ENCODE measurements at places on chromosomes 4 and X. TPM values are rescaled to one million over a fixed set of nuclear protein-coding genes. Genes with fewer than 3 reads are reported as not detected.

The PLXNA3 gene
- total RNA-seq: 4.3 TPM

- no peaks in the 10 kb centered on the region for H3K27me3 ChIP-seq
- no peaks in the 10 kb centered on the region for H3K36me3 ChIP-seq
- no peak overlapping the region for H3K4me3 ChIP-seq
- no peaks in the 10 kb centered on the region for H3K4me1 ChIP-seq
- no peak overlapping the region for H3K27ac ChIP-seq
These were observed 33.3 kb upstream of the H2AZ1 start for GRCh38 chr4:99983289-99983943.

The ZMAT1 gene
- total RNA-seq: not detected

DNA sequence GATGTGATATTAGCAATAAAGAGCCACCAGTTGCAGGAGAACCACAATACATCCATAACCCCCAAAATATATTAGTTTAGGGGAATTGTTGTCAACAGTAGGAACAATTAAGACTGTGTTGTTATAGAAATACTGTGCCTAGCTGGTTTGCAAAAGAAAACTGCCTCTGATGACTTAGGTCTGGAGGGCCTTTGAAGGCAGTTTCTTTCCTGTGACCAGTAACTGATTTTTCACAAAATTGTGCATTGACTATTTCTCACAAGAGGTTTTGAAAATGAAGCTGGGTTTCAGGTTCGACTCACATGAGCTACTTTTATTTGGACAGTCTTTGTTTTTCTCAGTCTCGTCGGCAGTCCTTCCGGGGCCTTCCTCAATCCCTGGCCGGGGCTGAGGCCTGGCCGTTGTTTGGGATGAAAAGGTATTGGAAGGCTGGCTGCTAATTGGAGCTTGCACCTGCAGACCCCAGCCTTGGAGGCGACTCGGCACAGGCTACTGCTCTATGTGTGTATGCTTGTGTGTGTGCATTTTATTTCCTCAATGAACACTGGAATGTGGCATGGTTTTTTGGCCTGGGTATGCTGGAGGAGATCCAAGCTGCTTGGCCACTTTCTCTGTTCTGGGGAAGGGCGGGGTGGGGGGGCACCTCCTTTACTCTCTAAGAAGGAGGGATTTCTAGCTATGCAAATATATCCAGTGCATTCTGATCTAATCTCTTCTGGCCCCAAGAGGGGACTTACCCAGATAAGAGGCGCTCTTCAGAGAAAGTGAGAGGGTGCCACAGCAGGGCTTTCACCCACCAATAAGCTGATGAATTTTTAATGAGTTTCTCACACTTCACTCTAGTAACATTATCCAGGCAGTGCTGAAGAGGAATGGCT is 49.5 kb upstream of the LNX1 start:
- H3K27me3 ChIP-seq: no peaks in the 10 kb centered on the region
- no peak for DNase-seq
- no peaks in the 10 kb centered on the region for H3K36me3 ChIP-seq

DNA sequence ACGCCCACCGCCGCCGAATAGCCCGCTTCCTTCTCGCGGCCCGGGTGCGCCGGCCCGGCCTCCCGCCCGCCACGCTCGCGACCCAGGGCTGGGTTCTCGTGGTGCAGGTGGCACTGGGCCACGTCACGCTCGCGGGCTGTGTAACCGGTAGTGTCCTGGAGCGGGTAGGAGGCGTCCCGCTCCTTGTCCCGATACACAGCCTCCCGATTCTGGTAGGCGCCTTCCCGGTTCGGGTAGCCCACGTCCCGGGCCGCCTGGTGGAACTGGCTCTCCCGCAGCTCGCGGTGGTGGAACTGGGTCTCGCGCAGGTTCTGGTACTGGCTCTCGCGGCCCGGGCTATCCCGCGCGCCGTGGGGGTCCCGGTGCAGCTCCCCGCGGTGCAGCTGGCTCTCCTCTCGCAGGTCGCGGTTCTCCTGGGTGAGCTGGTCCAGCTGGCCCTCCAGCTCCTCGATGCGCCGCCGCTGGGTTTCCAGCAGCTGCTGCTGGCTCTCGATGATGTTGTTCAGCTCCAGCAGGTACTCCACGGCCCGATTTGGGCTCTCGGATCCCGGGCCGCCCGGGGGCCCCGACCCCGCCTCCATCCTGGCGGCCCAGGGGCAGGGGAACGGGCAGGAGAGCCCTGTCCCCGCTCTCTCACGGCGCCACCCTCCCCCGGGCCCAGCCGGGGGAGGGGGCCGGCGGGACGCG is 39.3 kb upstream of the IQSEC2 start:
- H3K36me3 ChIP-seq: no peaks in the 10 kb centered on the region
- no peaks in the 10 kb centered on the region for H3K4me1 ChIP-seq
- peaks cover 59% of the 10 kb centered on the region for H3K27me3 ChIP-seq
- H3K27ac ChIP-seq: no peak overlapping the region
- H3K4me3 ChIP-seq: peak overlapping the region; percentile 61

The NDNF gene
- total RNA-seq: under 0.01 TPM

GRCh38 chrX:68464796-68465195 is 31.5 kb upstream of the OPHN1 start:
- no peaks in the 10 kb centered on the region for H3K36me3 ChIP-seq
- H3K27me3 ChIP-seq: no peaks in the 10 kb centered on the region
- no peak for DNase-seq
- H3K27ac ChIP-seq: no peak overlapping the region
- no peaks in the 10 kb centered on the region for H3K4me1 ChIP-seq

DNA sequence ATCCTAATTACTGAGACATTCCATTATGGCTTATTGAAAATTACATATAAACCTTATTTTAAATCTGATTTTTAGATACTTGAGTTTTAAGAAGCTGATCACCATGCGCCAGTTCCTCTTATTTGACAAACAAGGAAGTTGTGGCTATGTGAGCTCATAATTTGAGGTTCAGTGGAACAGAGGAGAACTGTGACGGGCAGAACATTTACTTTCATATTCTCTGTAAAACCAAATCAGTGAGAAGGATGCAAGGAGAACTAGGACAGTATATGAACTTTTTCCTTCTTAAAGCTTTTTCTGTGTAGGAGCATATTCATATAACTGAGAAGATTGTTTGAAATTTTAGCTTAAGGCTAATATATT is 25.3 kb downstream of the STIM2 start:
- H3K4me1 ChIP-seq: no peaks in the 10 kb centered on the region
- H3K27ac ChIP-seq: no peak overlapping the region
- no peaks in the 10 kb centered on the region for H3K27me3 ChIP-seq
- no peak for DNase-seq

The HEPH gene
- total RNA-seq: 23.5 TPM

The SPATA4 gene
- 0.28 TPM for total RNA-seq

DNA sequence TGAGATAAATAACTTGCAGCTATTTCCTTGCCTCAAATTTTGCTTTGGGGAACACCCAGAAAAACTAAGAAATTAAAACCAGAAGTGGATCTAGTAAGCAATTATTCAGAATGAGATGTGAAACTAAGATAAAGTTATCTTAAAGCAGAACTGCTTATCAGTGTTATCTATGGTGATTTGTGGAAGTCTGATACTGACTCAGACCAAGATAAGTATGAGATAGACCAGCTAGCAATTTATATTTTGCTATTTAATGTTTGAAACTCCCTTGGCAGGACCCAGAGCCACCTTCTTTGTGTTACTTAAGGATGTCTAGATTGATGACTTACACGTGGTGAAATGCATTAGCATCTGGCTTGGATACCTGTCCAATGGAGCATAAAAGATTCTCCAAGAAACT is 368.1 kb downstream of the EPHA5 start:
- no peak overlapping the region for H3K27ac ChIP-seq
- no peak for DNase-seq
- no peaks in the 10 kb centered on the region for H3K27me3 ChIP-seq
- H3K4me3 ChIP-seq: no peak overlapping the region

- DNase-seq: no peak
- no peaks in the 10 kb centered on the region for H3K36me3 ChIP-seq
- no peaks in the 10 kb centered on the region for H3K27me3 ChIP-seq
- no peak overlapping the region for H3K4me3 ChIP-seq
- no peak overlapping the region for H3K27ac ChIP-seq
These were observed 17.0 kb upstream of the ADGRA3 start for GRCh38 chr4:22532896-22533295.

GRCh38 chr4:12360391-12360790 is 931.7 kb upstream of the HS3ST1 start:
- H3K27ac ChIP-seq: no peak overlapping the region
- no peaks in the 10 kb centered on the region for H3K4me1 ChIP-seq
- H3K36me3 ChIP-seq: no peaks in the 10 kb centered on the region
- no peaks in the 10 kb centered on the region for H3K27me3 ChIP-seq

GRCh38 chrX:24542756-24543155 is 77.7 kb downstream of the PDK3 start:
- H3K27me3 ChIP-seq: peaks cover 2% of the 10 kb centered on the region
- no peaks in the 10 kb centered on the region for H3K36me3 ChIP-seq
- H3K27ac ChIP-seq: no peak overlapping the region

The PDLIM3 gene
- total RNA-seq: 11.7 TPM

- DNase-seq: no peak
- H3K27me3 ChIP-seq: no peaks in the 10 kb centered on the region
- no peaks in the 10 kb centered on the region for H3K36me3 ChIP-seq
- no peaks in the 10 kb centered on the region for H3K4me1 ChIP-seq
- no peak overlapping the region for H3K27ac ChIP-seq
These were observed 220.6 kb upstream of the ZC4H2 start for GRCh38 chrX:65196758-65197360.

DNA sequence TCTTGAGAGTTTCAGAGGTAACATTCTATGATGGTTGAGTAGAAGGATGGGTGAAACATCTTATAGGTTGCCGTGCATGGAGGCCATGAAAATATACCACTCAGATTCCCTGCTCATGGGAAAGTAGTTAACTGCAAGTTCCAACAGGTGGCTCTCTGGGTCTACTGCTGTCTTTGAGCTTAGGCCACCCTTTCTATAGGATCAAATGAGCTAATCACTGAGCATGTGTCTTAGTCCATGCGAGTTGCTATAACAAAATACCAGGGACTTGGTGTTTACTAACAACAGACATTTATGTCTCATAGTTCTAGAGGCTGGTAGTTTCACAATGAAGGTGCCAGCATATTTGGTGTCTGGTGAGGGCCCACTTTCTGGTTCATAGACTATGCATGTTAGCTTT is 144.8 kb upstream of the UNC5C start:
- H3K36me3 ChIP-seq: no peaks in the 10 kb centered on the region
- no peaks in the 10 kb centered on the region for H3K4me1 ChIP-seq
- no peak overlapping the region for H3K4me3 ChIP-seq
- DNase-seq: peak; percentile 0
- H3K27me3 ChIP-seq: no peaks in the 10 kb centered on the region
- no peak overlapping the region for H3K27ac ChIP-seq

GRCh38 chr4:74499986-74500781 is 55.2 kb downstream of the AREG start:
- H3K27ac ChIP-seq: peak overlapping the region; percentile 54
- DNase-seq: peak; percentile 38
- H3K36me3 ChIP-seq: no peaks in the 10 kb centered on the region
- H3K4me3 ChIP-seq: no peak overlapping the region
- peaks cover 20% of the 10 kb centered on the region for H3K4me1 ChIP-seq

The AMTN gene
- not detected for total RNA-seq

- no peak overlapping the region for H3K4me3 ChIP-seq
- peaks cover 1% of the 10 kb centered on the region for H3K27me3 ChIP-seq
- no peak for DNase-seq
- no peak overlapping the region for H3K27ac ChIP-seq
These were observed 187.3 kb upstream of the CXCL13 start for GRCh38 chr4:77418333-77418732.

- peaks cover 4% of the 10 kb centered on the region for H3K27me3 ChIP-seq
- peak; percentile 39 for DNase-seq
- no peak overlapping the region for H3K4me3 ChIP-seq
- H3K4me1 ChIP-seq: no peaks in the 10 kb centered on the region
These were observed 71.8 kb downstream of the SUPT20HL2 start for GRCh38 chrX:24241822-24242648.
